Breast epithelium (tissue), 4 donors: ENCODE measurements at places on chromosomes 7 and 10. TPM values are rescaled to one million over a fixed set of nuclear protein-coding genes. Genes with fewer than 3 reads are reported as not detected.
A peak's percentile ranks its signal among the peaks of the same experiment; 100 is the strongest.

The CYP2C9 gene
- total RNA-seq = not detected

DNA sequence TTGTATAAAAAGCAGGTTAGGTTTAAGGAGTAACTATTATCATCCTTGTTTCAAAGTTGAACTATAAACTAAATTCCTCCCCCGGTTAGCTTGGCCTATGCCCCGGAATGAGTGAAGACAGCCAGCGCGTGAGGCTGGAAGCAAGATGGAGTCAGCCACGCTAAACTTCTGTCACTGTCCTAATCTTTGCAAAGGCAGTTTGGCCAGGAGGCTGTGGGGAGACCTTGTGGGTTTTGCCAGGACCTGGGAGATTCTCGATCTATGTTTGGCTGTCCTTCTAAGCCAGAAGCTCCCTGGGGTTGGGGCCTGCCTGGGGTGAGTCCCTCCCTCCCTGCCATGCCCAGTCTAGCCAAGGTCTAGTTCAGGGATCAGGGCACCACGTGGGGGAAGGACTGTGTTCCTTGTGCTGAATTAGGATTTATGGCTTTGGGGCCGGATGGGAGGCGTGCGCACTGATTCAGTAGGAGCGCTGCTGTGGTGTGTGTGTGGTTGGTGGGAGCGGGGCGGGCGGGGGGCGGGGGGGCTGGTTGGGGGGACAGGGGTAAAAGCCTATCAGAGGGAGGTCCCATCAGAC is 871 bp upstream of the GTF2IRD1 start:
- no peaks in the 10 kb centered on the region for H3K27me3 ChIP-seq
- DNase-seq = no peak
- H3K4me3 ChIP-seq = peak overlapping the region; percentile 95
- no peaks in the 10 kb centered on the region for H3K36me3 ChIP-seq
- peak overlapping the region; percentile 93 for H3K27ac ChIP-seq
- H3K4me1 ChIP-seq = no peaks in the 10 kb centered on the region

DNA sequence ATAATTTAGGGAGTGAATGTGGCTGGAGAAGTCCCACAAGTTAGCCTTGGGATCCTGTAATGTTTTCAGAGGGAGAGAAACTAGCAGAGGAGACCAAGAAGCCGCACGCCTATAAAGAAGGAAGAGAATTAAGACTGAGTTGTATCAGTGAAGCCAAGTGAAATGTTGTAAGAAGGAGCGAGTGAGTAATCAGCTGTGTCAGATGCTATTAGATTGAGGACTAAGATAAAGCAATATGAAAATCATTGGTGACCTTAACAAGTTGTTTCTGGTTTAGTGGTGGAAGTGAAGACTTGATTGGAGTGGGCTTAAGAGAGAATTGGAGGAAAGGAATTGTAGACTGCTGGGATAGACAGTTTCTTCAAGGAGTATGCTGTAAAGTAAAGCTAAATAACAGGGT is 8.8 kb downstream of the CCSER2 start:
- no peak overlapping the region for H3K4me3 ChIP-seq
- no peak for DNase-seq
- no peaks in the 10 kb centered on the region for H3K36me3 ChIP-seq
- H3K27me3 ChIP-seq = no peaks in the 10 kb centered on the region
- H3K4me1 ChIP-seq = no peaks in the 10 kb centered on the region

GRCh38 chr7:112887337-112887736 is 97.1 kb upstream of the TMEM168 start:
- no peaks in the 10 kb centered on the region for H3K27me3 ChIP-seq
- H3K4me1 ChIP-seq = no peaks in the 10 kb centered on the region
- no peaks in the 10 kb centered on the region for H3K36me3 ChIP-seq
- DNase-seq = no peak

DNA sequence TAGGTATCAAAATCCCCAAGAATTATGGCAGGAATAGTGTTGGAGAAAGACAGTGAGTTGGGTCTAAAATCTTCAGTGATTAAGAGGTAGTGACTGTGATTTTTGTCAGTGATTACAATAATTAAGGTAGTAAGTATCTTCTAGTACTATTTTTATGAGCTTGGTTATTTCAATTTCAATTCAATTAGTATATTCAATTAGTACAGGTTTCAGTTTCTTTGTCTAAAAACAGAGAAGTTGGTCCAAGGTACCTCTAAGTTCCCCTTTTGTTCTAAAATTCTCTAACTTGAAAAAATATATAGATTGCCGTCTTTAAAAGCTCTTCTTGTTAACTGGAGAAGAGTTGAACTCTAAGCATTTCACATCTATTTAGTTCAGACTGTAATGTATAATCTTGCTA is 82.9 kb downstream of the OTUD1 start:
- no peak overlapping the region for H3K4me3 ChIP-seq
- no peak overlapping the region for H3K27ac ChIP-seq
- no peaks in the 10 kb centered on the region for H3K36me3 ChIP-seq
- H3K4me1 ChIP-seq = no peaks in the 10 kb centered on the region
- H3K27me3 ChIP-seq = no peaks in the 10 kb centered on the region

- H3K27me3 ChIP-seq = no peaks in the 10 kb centered on the region
- no peaks in the 10 kb centered on the region for H3K36me3 ChIP-seq
- no peak overlapping the region for H3K4me3 ChIP-seq
- H3K27ac ChIP-seq = no peak overlapping the region
- DNase-seq = no peak
- H3K4me1 ChIP-seq = peaks cover 5% of the 10 kb centered on the region
These were observed 80.6 kb downstream of the ARHGAP21 start for GRCh38 chr10:24642921-24643678.

- H3K4me3 ChIP-seq = no peak overlapping the region
- no peaks in the 10 kb centered on the region for H3K27me3 ChIP-seq
- no peak overlapping the region for H3K27ac ChIP-seq
- H3K36me3 ChIP-seq = no peaks in the 10 kb centered on the region
- H3K4me1 ChIP-seq = no peaks in the 10 kb centered on the region
- DNase-seq = no peak
These were observed 334.7 kb downstream of the LRMDA start for GRCh38 chr10:75766106-75766505.

DNA sequence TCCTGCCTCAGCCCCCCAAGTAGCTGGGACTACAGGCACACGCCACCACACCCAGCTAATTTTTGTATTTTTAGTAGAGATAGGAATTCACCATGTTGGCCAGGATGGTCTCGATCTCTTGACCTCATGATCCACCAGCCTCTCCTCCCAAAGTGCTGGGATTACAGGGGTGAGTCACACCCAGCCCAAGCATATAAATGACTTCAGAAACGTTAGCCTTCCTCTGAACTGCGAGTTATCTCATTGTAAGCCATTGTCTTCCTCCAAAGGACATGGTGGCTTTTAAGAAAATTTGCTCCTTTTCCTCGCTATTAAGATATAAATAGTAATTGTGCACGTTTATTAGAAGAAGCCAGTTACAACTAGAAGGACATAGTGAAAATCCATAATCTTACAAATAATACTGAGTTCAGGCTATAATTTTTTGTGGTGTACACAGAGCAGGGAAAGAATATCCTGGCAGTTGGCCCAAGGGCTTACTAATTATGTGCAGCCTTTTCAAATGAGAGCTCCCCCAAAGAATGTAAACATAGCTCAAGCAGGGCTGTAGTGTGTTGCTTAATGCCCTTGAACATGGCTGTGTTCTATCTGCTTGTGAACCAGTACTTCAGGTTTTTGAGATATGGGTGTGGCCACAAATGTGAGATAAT is 495.8 kb downstream of the PARD3 start:
- H3K27ac ChIP-seq = peak overlapping the region; percentile 17
- no peak for DNase-seq
- H3K4me1 ChIP-seq = no peaks in the 10 kb centered on the region
- no peaks in the 10 kb centered on the region for H3K27me3 ChIP-seq
- H3K36me3 ChIP-seq = no peaks in the 10 kb centered on the region

The PAPSS2 gene
- total RNA-seq = 21.1 TPM

DNA sequence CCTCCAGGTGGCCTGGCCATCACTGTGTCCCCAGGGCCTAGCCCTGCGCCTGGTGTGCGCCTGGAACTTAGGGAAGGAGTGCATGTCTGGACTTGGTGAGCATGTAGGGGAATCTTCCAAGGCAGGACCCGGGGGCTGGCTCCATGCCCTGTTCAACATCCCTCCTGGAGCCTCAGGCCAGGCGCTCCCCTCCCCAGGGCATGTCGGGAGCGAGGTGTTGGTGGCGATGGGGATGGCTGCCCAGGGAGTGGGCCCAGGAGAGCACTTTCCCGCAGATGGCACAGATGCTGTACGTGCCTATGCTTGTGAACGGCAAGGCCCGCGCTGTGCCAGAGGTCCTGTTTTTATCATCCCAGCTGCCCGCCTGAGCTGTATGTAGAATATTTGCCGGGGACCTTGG is 55.0 kb downstream of the CDH23 start:
- DNase-seq = no peak
- no peak overlapping the region for H3K4me3 ChIP-seq
- H3K4me1 ChIP-seq = no peaks in the 10 kb centered on the region
- H3K27me3 ChIP-seq = no peaks in the 10 kb centered on the region

GRCh38 chr10:92475357-92475868 is 98.5 kb downstream of the IDE start:
- DNase-seq = no peak
- no peaks in the 10 kb centered on the region for H3K4me1 ChIP-seq
- H3K27ac ChIP-seq = no peak overlapping the region
- no peaks in the 10 kb centered on the region for H3K27me3 ChIP-seq

The LAMB1 gene
- 115 TPM for total RNA-seq

- H3K27ac ChIP-seq = peak overlapping the region; percentile 55
- H3K4me3 ChIP-seq = no peak overlapping the region
- DNase-seq = no peak
- no peaks in the 10 kb centered on the region for H3K36me3 ChIP-seq
- H3K4me1 ChIP-seq = no peaks in the 10 kb centered on the region
- no peaks in the 10 kb centered on the region for H3K27me3 ChIP-seq
These were observed 172.4 kb upstream of the LANCL2 start for GRCh38 chr7:55192723-55193122.

GRCh38 chr7:22354462-22354861 is 2.5 kb downstream of the RAPGEF5 start:
- H3K4me3 ChIP-seq = no peak overlapping the region
- DNase-seq = no peak
- H3K27me3 ChIP-seq = no peaks in the 10 kb centered on the region
- H3K36me3 ChIP-seq = no peaks in the 10 kb centered on the region
- no peaks in the 10 kb centered on the region for H3K4me1 ChIP-seq

DNA sequence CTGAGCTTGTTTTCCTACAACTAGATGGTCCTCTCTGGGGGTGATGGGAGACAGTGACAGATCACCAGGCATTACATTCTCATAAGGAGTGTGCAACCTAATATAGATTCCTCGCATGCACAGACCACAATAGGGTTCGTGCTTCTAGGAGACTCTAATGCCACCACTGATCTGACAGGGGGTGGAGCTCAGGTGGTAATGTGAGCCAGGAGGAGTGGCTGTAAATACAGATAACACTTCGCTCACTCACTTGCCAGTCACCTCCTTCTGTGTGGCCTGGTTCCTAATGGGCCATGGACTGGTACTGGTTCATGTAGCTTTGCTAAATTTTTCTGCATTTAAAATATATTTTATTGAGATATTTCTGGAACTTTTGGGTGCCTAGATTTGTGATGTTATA is 202.3 kb upstream of the ZNF32 start:
- DNase-seq = no peak
- H3K27me3 ChIP-seq = no peaks in the 10 kb centered on the region
- H3K27ac ChIP-seq = no peak overlapping the region
- H3K4me1 ChIP-seq = no peaks in the 10 kb centered on the region
- no peaks in the 10 kb centered on the region for H3K36me3 ChIP-seq
- no peak overlapping the region for H3K4me3 ChIP-seq

The AP1S1 gene
- total RNA-seq = 55.7 TPM

GRCh38 chr10:36195364-36195763 is 553.3 kb upstream of the FZD8 start:
- DNase-seq = no peak
- no peak overlapping the region for H3K4me3 ChIP-seq
- H3K4me1 ChIP-seq = no peaks in the 10 kb centered on the region
- H3K27ac ChIP-seq = no peak overlapping the region
- no peaks in the 10 kb centered on the region for H3K36me3 ChIP-seq

The CDC14C gene
- total RNA-seq = not detected

DNA sequence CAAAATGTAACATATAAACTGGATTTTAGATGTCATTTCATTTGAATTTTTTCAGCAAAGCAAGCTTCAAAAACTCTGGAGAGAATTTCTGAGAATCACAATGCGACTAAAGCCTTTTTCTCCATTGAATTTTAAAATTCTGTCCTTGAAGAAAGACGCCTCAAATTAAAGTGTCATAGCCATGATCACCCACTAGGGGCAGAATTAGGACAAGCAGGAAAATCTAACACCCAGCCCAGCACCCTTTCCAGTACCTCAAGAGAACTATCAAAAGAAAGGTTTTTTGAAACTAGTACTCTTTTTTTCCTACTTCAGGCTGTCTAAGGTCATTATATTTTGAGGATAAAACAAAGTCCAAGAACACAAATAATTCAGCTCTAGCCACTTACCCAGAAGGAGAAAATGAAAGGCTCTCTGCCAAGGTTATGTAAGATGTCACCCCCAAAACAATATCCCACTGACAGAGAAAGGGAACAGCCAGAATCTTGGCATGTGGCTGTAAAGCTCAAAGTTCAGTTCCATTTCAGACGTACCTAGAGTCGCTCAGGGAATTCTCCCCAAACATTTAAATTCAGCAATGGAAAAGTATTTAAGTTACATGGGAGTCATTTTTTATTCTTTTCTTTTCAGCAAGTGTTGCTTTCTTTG is 299.4 kb downstream of the SNX13 start:
- H3K27ac ChIP-seq = no peak overlapping the region
- DNase-seq = no peak
- no peaks in the 10 kb centered on the region for H3K27me3 ChIP-seq
- H3K4me3 ChIP-seq = no peak overlapping the region
- no peaks in the 10 kb centered on the region for H3K36me3 ChIP-seq

The ACTR3C gene
- total RNA-seq = 30.2 TPM

DNA sequence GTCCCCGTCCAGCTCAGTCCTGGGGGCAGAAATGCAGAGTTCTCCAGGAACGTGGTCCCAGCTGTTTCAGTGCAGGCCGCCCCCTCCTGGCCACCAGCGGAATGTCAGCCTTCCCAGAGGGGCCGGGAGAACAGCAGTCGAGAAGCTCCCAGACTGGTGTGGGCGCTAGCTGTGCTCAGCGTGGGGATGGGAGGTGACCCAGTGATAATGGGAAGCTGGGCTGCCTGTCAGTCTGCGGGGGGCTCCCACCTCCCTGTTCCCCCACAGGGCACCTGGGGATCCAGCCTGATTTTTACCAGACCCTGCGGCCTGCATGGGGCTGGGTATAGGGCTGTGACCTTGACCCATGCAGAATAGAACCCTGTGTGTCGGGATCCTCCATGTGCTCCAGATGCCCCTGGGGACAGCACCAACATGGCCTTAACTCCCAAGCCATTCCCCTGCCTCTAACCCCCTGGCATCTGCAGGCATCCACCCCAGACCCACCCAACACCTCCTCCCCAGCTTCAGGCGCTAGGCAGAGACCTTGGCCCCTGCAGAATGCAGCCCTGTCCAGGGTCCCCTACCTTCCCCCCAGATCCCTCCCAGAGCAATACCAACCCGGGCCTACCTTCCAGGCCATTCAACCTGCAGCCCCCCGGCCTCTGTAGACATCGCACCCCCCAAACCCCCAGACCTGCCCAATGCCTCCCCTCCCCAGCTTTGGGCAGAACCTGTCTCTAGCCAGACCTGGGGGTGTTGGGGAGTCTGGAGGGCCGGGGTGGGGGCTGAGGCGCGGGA is 880 bp upstream of the ELN start:
- no peaks in the 10 kb centered on the region for H3K27me3 ChIP-seq
- H3K4me3 ChIP-seq = peak overlapping the region; percentile 65
- no peaks in the 10 kb centered on the region for H3K36me3 ChIP-seq
- H3K27ac ChIP-seq = peak overlapping the region; percentile 77
- H3K4me1 ChIP-seq = peaks cover 18% of the 10 kb centered on the region
